Muscle of leg (tissue), 16 donors: ENCODE measurements at places on chromosomes 13 and 19. TPM values are rescaled to one million over a fixed set of nuclear protein-coding genes. Genes with fewer than 3 reads are reported as not detected.

Gene B9D2
- total RNA-seq, result 1.7 TPM

Gene INSL3
- total RNA-seq, result not detected

Gene GCDH
- 16.8 TPM for total RNA-seq

Gene CBARP
- 0.84 TPM for total RNA-seq

DNA sequence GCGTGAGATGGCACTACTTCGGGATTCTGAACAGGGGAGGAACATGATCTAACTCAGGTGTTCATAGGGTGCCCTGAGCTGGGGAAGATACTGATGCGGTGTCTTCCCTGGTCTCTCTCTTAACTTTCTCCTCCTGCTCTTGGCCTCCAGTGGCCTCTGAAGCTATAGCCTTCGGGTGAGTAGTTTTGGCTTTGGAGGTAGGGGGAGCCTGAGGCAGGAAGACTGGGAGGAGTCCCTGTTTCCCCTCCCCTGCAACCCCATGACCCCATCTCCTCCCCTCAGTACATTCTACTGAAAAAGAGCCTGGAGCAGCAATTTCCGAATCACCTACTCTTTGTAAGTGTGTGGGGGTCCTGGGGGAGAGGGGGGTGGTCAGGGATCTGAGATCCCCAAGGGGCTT lies 3.5 kb downstream of the SELENOV start:
- DNase-seq, result no peak

GRCh38 chr13:48242677-48243076 lies 9.7 kb downstream of the ITM2B start:
- no peak for DNase-seq

DNA sequence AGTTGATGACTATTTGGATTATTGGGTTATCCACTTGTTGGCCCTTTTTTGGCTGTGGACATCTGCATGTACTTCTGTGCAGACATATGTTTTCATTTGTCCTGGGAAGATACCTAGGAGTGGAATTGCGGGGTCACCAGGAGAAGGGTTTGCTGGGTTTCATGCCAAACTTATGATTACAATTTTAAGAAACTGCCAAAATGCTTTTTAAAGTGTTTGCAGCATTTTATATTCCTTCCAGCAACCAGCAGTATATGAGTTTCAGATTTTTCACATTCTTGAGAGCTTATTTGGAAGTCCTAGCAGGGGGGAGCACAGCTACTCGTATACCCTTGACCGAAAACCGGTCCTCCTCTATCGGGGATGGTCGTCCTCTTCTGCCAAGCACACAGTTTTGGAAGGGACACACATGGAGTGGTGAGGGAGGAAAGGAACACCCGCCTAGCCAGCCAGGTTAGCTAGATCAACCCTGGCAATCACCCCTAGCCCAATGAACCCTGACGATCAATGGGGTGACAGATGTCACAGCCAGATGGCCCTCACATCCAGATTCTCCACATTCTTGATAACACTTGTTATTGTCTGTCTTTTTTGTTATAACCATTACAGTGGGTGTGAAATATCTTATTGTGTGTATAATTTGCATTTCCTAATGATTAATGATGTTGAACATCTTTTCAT lies 26.7 kb upstream of the RNF113B start:
- DNase-seq, result no peak
